Thymus (tissue), 14 donors: ENCODE measurements at places on chromosomes 5 and 9.

GRCh38 chr5:140340605-140341121, 5.7 kb downstream of the HBEGF start:
- no peak for DNase-seq

DNA sequence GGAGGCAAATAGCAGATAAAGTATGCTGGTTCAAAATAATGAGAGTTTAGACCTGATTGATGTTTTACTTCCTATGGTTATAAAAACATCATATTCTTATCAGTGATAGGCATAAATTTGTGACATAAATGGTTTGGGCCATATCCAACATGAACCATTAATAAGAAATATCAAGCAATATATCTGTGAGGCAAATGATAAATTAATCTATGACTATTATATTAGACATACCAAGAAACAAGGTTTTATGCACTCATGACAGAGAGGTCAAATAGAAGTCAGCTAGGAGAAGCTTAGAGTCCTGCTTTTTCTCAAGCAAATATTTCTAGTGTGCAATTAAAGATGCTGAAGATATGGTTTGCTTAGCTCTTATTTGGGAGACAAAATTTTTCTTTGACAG, 10.4 kb downstream of the SMIM3 start:
- DNase-seq = no peak

DNA sequence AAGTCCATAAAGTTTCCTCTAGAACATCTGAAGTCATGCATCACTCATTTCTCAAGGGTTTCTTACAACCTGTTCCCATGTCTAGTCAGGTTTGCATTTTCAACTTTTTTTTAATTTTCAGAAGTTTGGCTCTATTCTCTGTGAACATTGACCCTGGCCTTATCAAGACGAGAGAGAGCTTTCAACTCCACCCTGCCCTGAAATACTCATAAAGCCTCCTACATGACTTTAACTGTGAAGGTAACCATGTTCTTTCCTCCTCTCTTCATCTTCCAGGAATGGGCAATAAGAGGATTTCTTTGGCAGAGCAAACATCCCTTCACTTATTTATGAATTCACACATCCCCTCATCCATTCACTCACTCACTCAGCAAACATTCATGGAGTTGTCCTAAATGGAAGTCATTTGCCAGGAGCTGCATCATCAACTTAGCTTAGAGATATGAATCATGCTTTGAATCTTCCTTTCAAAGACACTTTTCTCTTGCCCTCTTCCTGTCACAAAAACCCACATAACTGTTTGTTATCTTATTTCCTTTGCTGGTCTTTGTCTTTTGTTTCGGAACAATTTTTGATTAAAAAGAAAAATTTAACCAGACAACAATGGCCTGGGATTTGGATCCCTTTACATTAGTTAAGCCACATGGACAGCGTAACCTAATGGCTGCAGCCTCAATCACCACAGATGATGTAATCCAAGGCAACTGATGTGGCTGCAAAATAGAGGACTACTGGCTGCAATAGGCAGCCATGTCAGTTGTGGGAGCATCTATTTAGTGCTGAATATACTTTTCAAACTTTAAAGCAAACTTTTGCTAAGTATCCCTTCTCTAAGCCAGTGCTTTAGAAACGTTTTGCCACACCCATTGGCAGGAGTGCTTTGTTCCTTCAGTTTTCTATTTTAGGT, 43.0 kb upstream of the GNAQ start:
- no peak for DNase-seq

GRCh38 chr9:77183581-77183980, 6.2 kb downstream of the VPS13A start:
- no peak for DNase-seq

GRCh38 chr5:38783011-38783561, 62.7 kb upstream of the OSMR start:
- DNase-seq = no peak

DNA sequence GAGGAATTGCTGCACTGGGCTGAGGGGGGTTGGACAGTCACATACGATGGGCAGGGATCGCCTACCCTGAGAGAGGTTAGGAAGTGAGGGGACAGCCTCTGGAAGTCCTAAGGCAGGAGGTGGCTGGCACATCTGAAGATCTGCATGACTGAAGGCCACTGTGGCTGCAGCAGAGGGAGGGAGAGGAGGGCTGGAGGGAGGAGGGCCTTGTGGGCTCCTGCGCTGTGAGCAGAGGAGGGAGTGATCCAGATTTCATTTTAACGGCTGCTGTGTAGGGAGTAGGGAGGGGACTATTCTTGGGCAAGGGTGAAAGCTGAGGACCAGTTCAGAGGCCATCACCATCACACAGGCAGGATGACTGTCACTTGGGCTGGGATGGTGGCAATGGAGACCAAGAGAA, 7.1 kb downstream of the EIF4E1B start:
- no peak for DNase-seq

DNA sequence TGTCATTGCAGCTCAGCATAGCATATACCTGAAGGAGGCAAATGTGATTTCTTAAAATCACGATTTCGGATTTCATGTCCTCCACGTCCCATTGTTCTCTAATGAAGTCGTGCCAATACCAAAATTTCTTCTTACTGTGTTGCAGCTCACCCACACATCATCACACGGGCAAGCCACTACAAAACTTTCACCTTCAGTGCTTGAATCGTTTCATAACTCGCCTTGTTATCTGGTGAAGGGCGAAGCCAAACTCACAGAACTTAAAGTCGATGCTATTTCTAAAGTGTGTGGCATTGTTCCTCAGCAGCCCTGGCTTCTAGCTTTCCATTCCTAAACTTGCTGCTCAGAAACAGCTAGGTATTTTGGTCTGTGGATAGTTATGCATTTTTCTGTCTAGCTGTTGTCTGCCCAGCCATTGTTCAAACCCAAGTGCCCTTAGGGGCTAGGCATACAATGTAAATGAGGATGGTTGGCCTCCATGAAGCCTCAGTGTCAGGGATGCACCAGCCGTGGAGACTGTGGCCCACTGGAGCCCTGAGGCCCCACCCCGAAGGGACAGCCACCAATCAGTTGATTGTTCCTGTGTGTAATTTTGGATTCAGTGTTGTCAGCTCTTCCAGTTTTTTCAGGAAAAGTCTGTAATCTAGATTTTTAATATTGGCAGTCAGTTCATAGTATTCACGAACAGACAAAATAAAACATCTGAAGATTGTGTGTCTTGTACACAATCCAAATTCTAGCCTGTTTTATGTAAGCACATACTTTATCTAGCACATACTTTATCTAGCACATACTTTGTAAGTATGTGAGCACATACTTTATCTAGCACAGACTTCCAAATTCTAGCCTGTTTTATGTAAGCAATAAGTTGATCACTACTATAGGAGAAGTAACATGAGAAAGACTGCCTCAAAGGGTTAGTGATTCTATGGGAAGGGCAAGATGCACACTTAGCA, 112.8 kb downstream of the DAPK1 start:
- DNase-seq = no peak

GRCh38 chr9:125999504-125999881, 252.3 kb downstream of the PBX3 start:
- no peak for DNase-seq

- DNase-seq = no peak
These were observed 60.4 kb downstream of the DOCK2 start for GRCh38 chr5:169697511-169697890.

GRCh38 chr5:38422622-38423021, 133.8 kb downstream of the LIFR start:
- no peak for DNase-seq

- DNase-seq = no peak
These were observed 10.7 kb upstream of the SLC2A8 start for GRCh38 chr9:127386249-127386648.

GRCh38 chr9:118273048-118273447, 568.8 kb downstream of the TLR4 start:
- DNase-seq = no peak

DNA sequence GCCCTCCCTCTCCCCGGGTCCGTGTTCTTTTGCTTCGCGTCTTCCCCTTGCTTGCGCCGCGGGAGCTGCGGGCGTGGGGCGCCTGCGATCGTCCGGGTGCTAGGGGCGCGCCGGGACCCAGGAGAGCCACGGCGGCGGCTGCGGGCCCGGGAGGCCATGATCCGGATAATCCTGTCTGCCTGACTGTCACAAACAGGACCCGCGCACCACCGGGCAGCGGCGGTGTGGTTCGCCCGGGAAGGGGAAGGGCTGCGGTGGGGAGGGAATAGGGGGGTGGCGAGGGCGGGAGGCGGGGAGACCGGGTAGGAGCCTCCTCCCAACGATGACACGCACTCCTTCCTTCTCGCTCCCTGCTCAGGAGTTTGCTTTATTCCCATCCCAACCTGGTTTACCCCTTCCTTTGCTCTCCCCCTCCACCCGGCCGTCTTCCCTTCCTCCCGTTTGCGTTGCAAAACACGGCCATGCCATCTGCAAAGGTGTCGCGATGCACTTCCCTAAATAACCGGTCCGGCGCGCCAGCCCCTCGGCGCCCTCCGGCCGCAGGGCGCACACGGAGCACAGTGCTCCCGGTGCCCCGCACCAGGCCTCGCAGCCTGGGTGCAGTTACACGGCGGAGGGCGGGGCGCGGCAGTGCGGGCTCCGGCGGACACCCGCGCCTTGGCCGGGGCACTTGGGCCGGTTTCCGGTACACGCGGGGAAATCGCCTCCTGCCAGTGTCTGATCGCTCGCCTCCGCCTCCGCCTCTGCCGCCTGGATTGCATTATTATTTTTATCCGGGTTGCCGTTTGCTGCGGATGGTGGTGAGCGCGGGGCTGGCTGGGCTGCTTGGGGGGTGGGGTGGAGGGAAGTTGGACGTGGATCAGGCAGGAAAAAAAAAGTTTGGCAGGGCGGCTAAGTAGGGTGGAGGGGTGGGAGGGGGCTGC, 1.5 kb downstream of the SMARCA2 start:
- no peak for DNase-seq

GRCh38 chr9:37382982-37383357, 39.5 kb upstream of the GRHPR start:
- DNase-seq = no peak

DNA sequence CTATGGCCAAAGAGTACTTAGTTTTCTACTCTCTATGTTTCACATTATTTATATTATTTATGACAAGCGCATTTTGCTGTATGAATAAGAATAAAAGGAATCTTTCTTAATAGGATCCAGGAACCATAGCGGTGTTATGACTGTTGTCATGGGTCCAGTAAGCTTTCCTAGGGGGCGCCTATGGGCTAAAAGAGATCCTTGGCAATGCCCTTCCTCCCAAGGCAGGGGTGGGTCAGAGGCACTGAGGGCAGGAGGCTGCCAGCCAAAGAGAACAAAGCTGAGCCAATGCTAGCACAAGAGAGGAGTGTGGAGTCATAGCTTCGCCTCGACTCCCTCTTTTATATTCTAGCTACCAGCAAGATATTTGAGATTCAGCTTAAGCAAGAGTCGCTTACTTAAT, 98.4 kb upstream of the GNAQ start:
- no peak for DNase-seq

DNA sequence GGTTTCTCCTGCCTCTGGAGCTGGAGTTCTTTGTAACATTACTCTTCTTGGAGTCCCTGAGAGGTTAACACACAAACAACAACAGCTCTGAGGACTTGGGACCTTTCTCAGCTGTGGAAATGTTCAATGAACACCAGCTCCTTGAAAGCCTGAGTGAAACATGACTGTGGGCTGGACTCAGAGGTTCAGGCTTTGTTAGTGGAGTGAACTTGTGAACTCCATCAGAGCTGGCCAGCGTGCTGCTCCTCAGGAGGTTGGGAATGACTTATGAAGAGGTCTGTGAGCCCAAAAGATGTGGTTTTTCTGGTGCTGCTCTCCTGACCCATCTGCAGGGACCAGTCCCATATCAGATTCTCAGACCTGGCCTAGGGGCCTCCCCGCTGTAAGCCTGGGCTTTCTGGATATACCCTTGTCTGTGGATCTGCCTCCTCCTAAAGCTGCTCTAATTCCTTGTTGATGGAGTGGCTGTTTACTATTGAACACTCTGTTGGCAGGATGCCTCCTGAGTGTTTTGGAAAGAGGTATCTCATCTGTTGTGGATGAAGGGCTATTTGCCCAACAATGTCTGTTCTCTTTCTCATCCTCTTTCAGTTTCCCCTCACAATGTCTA, 170.0 kb upstream of the GDNF start:
- no peak for DNase-seq

DNA sequence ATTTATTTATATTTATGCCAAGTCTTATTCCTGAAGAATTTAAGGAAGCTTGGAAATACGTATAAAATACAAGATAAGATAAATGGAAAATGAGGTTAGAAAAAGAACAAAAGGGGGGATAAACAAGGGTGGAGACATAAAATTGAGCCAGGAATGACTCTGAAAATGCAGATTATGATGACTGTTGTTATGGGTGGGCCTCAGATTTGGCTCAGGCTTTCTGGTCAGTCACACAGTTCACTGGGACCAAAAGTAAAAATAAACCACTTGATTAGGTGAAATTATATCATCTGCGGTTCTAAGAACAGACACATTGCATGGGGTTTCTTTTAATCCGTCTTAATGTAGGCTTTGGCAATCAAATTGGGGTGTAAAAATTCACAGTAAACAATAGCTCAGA, 51.0 kb downstream of the OR1J1 start:
- DNase-seq = no peak

GRCh38 chr5:163105456-163105855, 331.9 kb upstream of the CCNG1 start:
- no peak for DNase-seq

DNA sequence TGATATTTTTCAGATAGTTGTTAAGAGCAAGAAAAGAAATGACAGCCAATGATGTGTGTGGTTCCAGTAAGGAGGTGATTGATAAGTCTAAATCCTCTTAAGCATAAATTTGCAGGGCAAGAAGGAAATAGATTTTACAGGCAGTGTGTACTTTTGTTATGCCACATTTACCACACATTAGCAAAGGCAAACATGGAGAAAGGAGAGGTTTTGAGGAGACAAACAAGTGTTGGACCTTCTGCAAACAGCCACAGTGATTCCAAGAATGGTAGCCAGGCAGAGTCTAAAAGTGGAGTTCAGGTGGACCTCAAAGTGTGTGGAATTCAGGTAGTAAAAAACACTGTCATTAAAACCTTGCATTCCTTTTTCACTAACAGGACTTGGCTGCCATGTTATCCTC, 295.9 kb upstream of the ITGA1 start:
- no peak for DNase-seq

- DNase-seq = no peak
These were observed 412.4 kb upstream of the ZNF462 start for GRCh38 chr9:106450549-106450948.

DNA sequence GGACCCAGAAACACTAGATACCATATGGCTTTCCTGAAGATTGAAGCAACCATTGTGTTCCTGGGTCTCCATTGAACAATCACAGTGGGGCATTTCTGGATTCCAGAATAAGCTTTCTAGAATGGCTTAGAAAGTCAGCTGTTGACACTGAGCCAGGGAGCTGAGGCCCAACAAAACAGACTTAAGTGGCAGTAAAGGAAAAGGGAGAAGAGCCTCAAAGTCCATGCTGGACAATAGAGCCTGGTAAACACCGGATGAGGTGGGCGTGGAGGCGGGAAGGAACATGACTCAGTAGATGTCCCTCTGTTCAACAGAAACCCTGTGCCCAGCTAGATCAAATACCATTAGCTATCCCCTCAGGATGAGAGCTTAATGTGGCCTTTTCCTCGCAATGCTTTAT, 14.8 kb downstream of the SPARC start:
- no peak for DNase-seq

- DNase-seq = no peak
These were observed 247.7 kb downstream of the PJA2 start for GRCh38 chr5:109161914-109162683.

- no peak for DNase-seq
These were observed 102.2 kb downstream of the INIP start for GRCh38 chr9:112615584-112616266.

- no peak for DNase-seq
These were observed 213.0 kb downstream of the FSTL4 start for GRCh38 chr5:133399247-133399891.

- DNase-seq = peak; percentile 36
These were observed 726 bp downstream of the DAP start for GRCh38 chr5:10760096-10760920.
